CD4-positive, alpha-beta T cell treated with Interleukin-15 for 4 hours (primary cell): ENCODE measurements at places on chromosomes 6 and 20.

DNA sequence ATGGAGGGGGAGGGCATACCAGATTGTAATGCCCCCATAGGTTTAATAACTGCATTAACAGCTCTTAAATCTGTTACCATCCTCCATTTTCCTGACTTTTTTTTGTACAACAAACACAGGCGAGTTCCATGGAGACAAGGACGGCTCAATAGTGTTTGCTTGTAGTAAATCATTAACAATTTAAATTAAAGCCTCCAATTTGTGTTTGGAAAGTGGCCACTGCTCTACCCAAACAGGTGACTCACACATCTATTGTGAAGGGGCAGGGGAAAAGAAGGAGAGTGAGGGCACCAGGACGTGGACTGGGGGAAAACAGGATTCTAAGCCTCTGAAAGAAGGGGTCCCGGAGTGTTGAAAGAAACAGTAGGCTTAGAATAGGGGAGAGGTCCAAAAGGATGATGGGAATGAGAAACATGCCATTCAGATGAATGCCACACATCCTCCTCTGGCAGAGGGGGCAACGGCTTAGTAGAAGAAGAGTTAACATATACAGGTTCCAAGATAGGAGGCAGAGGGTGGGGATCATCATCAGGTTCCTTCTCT lies 6.9 kb downstream of the GLYATL3 start:
- DNase-seq, result no peak

GRCh38 chr20:8918145-8918544 lies 150.7 kb upstream of the PLCB4 start:
- DNase-seq, result no peak

- DNase-seq, result no peak
Measured at GRCh38 chr20:346033-346639, 775 bp upstream of the NRSN2 start.

GRCh38 chr6:99589907-99590493 lies 16.6 kb upstream of the PRDM13 start:
- no peak for DNase-seq

DNA sequence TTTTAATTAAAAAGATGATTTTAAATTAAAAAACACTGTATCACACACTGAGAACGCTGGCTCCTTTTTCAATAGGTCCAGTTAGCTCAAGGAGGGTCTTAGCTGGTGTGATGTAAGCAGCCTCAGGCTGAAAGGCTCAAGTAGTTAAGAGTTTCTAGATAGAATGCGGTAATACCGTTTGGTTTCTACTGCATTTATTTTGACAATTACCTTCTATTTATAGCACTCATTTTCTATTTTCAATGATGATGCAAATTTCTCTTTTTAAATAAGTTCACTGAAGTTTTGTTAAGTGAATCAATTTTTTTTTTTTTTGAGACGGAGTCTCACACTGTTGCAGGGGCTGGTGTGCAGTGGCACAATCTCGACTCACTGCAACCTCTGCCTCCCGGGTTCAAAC lies 87.1 kb downstream of the PREX1 start:
- DNase-seq, result no peak

DNA sequence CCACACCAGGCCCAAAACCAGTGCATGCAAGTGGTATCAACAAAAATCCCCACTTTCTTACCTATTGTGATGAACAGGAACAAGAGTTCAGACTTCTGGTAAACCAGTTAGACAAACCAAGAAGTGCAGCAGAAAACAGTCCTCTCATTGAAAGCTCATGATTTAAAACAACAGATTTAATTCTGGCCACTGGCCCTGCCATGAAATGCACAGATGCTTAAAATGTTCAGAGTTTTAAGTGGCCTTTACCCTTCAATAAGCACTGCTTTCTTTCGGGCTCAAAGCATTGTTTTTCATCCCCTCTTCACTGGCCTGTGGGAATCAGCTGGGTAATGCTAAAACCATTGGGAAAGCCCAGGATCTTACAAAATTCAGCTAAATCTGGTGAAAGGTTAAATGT lies 102.4 kb upstream of the ISM1 start:
- no peak for DNase-seq

DNA sequence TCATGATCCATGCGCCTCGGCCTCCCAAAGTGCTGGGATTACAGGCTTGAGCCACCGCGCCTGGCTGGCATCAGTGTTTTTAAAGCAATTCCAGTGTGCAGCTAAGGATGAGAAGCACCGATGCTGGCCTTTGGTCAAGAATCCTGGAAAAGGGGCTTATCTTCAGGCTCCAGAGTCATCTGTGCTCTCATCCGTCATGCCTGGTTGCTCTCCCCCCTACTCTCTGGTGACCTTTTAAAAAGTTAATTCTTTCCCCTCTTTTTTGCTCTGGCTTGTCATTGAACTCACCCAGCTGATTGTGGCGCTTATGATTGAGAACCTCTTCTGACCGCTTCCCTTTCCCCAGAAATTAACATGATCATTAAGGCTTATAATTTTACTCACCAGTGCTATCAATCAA lies 28.7 kb downstream of the NR2E1 start:
- no peak for DNase-seq

- peak; percentile 62 for DNase-seq
Measured at GRCh38 chr20:53582574-53583351, 10.9 kb downstream of the ZNF217 start.

DNA sequence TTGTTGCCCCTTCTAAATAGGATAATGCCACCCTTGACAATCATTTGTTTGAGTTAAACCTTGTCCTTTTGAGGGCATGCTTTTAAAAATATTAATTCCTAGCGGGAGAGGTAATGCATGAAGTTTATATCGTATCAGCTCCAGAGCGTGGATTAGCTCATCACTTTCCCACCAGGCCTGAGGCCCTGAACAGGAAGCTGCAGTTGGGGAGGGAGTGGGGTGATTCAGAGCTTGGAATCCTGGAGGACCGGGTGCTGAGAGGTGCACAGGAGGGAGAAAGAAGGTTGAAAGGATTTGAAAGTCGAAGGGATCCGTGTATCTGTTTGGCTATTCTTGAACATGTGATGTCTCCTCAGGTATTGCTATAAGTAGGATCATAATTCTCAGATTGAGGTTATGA lies 25.0 kb downstream of the ZDHHC14 start:
- DNase-seq, result no peak

GRCh38 chr6:55017555-55018300 lies 156.6 kb upstream of the HCRTR2 start:
- DNase-seq, result no peak

DNA sequence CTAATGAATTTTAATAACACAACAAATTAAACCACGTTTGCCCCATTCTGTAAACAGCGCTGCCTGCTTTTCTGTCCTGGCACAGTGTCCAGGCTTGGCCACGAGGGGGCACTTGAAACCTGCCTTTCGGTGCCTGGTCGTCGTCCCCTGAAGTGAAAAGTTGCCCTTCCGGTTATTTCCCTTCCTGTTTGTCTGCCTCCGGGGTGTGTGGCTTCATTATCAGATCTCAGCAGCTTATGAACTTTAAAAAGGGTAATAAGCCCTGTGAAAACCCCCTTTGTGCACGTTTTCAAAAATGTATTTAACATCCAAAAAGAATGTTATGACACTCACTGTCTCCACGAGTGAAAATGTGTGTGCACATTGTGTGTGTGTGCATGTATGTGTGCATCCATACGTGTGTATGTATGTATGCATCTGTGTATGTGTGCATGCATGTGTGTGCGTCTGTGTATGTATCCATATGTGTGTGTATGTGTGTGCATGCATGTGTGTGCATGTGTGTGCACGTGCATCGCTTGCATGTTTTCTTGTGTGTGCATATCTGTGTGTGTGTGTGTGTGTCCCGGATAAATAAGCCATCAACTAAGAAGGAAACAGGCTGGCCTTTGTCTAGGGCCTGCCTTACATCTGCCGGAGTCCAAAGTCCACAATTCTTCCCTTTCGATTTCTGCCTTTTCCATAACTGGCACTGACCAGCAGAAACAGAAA lies 358.4 kb downstream of the THBS2 start:
- peak; percentile 76 for DNase-seq
